ENCODE measurements at places on chromosomes 3 and 15.

DNA sequence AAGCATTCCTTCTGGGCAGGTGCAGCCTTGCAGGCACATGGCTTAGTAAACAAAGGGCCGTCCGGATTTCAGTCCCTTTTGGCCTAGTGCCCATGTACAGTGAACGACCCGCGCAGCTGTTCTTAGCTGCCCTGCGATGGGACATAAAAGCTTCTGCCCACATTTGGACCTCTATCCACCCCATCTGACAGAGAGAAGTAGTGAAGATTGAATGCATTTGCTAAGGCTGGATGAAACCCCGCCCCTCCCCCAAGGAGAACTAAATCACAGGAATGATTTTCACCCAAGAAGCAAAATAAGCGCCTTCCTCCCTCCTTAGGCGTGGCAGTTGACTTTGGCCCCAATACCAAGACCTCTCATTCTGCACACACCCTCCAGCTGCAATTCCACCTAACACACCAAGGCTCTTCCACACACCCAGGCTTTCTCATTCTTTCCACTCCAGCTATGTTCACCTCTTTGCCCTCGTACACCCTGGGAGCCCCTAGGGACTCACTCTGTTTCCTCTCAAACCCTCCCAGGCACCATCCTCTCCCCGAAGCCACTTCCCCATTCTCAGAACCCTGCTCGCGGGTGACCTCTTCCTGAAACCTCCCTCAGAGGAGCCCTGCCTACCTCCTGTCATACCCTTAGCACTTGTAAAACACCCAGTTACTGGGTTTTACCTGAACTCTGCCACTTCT lies 14.1 kb upstream of the HRH1 start:
- DNase-seq = no peak

DNA sequence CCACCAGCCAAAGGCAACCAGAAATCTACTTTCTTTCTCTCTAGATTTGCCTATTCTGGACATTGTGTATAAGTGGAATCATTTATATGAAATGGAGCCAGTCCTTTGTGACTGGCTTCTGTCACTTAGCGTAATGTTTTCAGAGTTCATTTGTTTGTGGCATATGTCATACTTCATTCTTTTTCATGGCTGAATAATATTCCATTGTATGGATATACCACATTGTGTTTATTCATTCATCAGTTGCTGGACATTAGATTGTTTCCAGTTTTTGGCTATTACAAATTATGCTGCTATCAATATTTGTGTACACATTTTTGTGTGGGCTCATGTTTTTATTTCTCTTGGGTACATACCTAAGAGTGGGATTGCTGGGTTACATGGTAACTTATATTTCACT lies 139.2 kb upstream of the CTDSPL start:
- DNase-seq = no peak

DNA sequence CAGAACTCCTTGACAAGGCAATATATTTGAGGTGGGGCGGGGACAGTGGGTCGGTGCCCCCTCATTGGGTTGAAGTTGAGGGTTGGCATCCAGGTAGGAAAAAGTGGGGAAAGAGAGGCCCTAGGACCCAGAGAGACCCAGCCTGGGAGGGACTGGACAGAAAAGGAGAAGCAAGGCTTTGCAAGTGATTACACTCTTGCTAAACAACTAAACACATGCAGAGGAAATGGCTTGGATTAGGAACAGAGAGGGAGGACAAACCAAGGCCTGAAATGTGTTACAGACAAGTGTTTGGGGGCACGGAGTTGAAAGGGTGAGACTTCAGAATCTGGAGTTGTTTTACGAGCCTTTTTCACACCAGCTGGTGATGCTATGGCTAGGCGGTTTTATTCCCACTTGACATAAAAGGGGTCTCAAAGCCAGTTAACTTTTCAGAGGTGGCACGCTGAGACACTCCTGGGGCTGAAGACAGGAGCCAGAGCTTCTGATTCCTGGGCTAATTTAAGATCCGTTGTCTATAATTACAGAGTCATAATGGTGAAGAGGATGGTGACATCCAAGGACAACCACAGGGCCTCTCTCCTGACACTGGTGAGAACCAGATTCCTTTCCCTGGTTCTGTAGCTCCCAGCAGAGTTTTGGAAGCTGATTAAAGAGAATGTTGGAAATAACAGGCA lies 7.7 kb upstream of the KCTD6 start:
- DNase-seq = no peak

DNA sequence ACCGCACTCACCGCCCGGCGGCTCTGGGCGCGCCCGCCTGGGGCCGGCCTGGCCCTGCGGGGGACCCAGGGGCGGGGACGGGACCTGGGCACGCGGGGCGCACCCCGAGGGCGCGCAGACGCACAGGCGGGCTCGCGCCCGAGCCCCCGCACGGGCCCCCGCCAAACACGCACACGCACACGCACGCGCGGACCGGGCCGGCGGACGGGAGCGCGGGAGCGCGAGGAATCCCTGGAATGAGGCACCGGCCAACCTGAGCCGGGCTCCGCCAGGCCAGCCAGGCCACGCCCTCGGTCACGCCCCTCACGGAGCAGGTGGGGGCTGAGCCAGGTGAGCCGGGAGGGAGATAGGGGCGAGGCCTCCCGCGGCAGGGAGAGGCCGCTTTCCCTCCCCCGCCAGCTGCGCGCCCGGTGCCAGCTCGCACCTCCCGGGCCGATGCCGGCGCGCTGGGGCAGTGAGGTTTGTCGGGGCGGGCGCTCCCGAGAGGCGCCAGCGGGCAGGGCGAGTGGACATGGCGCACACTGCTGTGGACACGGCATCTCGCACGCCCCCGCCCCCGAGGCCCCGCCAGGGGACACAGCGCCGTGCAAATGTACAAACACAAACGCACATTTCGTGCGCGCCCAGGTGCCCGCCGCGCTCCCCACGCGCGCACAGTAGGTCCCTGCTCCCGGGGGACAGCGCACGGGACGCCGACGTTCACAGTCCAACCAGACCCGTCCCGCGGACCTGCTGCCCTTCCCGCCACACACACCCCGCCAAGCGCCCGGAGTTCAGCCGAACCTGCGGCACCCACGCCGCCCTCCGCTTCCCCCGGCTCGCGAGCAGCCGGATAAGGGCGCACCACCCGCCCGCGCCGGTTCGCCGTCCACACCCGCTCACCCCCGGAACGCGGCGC lies 75.9 kb upstream of the VGLL4 start:
- DNase-seq = peak; percentile 97

GRCh38 chr15:99618941-99619411 lies 53.2 kb downstream of the MEF2A start:
- no peak for DNase-seq

DNA sequence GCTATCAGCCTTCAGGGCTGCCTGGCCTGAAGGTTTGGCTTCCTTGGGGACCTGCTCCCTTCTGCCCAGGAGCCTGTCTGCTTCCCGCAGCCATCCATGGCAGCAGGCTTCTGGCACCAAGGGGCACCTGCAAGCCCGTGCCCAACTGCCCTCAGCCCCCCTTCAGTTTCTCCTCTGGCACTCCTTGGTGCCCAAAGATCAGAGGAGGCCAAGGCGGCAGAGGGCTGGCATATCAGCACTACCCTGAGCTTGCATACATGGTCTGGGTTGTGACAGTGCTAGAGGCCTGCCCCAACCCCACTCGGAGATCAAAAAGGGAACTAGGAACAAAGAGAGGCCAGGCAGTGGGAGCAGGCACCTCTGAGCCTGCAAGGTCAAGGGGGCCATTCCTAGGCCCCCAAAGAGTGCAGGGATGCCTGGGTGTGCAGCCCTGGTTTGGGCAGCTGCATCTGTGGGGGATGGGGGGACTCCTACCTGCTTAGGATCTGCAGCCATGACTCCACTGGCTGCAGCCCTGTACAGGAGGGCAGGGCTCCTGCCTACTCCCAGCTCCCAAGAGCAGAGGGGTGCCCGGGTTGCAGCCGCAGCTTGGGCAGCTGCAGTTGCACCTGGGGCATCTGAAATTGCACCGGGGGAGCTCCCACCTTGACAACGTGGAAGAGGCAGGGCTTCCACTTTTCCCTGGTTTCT lies 76.2 kb upstream of the TP63 start:
- DNase-seq = no peak

- no peak for DNase-seq
Measured at GRCh38 chr3:87228316-87228715, 1.2 kb downstream of the CHMP2B start.

- DNase-seq = no peak
Measured at GRCh38 chr3:58095603-58096138, 87.4 kb downstream of the FLNB start.

DNA sequence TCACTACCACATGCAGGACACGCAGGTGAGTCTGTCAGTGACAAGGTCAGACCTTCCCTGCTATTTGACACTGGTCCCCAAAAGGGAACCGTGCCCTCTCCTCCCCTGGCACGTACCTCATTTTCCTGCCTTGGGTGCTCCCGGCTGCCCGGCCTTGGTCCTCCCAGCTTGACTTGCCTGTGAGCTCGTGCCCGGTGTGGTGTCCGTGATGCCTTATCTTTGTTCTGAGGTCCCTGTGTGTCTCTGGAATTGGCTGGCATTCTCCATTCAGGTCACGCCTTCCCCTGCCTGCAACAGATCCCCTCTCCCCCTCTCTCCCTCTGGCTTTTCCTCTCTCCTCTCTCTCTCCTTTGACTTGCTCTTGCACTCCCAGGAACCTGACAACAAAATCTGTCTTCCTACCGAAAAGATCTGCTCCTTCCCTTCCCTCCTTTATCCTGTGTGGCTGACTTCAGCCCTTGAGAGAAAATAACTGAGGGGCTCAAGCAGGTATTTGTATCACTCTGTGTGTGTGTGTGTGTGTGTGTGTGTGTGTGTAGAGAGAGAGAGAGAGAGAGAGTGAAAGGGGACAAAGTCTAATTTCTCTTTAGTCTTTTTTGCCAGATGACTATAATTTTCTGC lies at the start of gene MASP1:
Gene MASP1 (minus strand): TSS at position 226 of the 621 bp plus-strand sequence. CDS start 105 bp downstream, at position 121.
- DNase-seq = no peak

DNA sequence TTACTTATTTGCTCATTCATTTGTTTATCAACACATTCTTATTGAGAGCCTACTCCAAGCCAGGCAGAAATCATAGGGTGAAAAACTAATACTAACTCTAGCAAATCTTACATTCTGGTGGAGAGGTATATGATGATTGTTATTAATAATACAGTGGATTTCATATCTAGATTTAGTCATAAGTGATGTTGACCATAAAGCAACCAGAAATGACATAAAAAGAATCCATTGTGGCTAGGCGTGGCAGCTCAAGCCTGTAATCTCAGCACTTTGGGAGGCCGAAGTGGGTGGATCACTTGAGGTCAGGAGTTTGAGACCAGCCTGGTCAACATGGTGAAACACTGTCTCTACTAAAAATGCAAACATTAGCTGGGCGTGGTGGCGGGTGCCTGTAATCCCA lies 26.2 kb upstream of the IL20RB start:
- no peak for DNase-seq

DNA sequence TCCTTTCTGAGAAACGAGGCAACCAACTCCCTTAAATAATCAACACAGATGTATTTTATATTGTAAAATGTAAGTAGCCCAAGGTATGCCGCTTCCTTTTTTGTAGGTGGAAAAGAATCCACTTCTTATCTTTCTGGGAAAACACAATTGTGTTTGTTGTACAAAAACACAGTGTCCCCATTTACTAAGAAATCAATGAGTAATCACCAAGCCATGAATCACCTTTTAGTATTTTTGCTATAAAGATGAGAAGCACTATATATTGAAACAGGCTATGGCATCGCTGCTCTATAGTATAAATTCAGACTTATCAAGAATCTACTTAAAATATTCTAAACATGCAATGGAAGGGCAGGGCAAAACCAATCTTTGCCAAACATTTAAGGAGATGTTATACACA lies 104.0 kb downstream of the TNIK start:
- DNase-seq = no peak

GRCh38 chr3:4533489-4534443 lies 40.6 kb downstream of the ITPR1 start:
- DNase-seq = peak; percentile 45

- no peak for DNase-seq
Measured at GRCh38 chr3:115322901-115323300, 175.8 kb upstream of the ZBTB20 start.

DNA sequence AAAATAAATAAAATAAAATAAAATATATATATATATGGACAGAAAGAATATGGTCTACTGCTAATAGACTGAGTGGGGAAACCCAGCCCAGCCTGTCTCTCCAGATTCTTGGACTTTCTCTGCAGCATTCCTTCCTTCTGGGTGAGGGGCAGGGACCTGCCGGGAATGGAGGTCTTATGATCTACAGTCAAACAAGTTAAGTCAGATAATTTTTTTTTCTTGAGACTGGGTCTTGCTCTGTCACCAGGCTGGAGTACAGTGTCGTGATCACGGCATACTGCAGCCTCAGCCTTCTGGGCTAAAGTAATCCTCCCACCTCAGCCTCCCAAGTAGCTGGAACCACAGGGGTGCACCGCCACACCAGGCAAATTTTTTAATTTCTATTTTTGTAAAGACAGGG lies 33.5 kb upstream of the ZNF774 start:
- no peak for DNase-seq

DNA sequence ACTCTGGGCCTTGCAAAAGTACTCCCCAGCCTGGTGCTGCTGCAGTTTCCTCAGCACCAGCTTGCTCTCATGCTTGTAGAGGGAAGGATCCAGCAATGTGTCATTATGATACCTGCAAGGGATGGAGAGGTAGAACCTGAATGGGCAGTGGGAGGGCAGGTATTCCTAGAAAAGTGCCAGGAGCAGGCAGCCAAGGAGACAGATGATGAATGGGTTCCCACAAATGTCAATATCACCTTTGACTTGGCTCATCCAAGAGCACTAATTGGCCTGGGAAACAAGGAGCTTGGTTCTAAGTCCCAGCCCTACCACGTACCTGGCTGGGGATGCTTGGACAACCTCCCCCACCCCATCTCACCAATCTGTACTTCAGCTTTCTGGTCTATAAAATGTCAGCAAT lies 9.4 kb downstream of the CILP start:
- DNase-seq = no peak

- DNase-seq = no peak
Measured at GRCh38 chr15:89845305-89845893, 30.7 kb upstream of the ANPEP start.

DNA sequence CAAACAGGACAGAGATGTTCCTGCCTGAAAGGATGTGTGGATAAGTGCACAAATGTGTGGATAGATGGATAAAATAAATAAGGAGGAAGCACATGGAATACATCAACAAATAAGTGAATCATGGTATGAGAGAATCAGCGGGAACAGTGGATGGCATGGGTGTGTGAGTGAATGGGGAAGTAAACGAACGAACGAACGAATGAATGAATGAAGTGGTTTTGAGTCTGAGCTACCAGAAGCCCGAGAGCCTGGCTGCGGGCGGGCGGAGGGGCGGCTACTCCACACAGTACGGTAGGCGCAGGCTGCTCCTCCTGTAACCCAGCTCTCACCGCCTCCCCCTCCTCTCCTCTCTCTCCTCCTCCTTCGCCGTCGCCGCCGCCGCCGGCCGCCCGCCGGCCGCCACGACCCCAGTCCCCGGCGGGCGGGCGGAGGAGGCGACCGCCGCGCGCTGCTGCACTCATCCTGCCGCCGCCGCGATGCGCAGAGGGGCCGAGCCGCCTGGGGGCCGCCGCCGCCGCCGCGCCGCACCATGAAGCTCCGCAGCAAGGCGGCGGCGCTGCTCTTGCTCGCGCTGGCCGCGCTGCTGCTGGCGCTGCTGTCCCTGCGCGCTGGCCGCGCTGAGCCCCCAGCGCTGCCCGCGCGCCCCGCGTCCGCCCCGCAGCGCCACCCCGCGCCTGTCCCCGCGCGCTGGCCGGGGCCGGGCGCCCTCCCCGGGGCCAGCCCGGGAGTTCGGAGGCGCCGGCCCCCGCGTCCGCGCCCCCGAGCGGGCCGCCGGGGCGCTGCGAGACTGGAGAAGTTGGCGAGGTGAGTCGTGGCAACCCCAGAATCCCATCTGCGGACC lies at the start of gene GXYLT2:
Gene GXYLT2 (plus strand): TSS at position 342 of the 841 bp plus-strand sequence. CDS start 188 bp downstream, at position 530.
- DNase-seq = peak; percentile 63

- DNase-seq = no peak
Measured at GRCh38 chr3:52839892-52840545, 5.2 kb upstream of the MUSTN1 start.

GRCh38 chr15:89500397-89501270 lies 4.3 kb upstream of the RHCG start:
- no peak for DNase-seq
